ENCODE measurements at places on chromosomes 11 and 22.

- no peak for DNase-seq
These were observed 37.6 kb downstream of the NAT10 start for GRCh38 chr11:34143048-34143447.

- DNase-seq: no peak
These were observed 181.3 kb downstream of the IGLL1 start for GRCh38 chr22:23398701-23399366.

DNA sequence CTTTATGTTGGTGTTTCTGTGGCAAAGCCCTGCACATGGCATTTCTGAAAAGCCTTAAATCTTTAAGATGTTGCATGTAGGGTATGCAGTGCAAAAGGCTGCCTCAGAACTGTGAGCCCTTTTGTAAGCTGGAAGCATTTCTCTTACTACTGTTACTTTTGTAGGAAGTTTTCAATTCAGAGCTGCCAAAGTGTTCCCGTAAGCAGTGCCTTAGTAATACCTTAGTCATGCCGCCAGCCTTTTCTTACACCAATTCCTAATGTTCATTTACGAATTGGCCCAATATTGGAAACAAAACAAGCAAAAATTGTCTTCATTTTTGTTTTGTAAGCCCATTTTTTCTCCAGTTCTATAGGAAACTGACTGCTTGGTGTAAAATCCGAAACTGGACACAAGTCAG lies 67.4 kb upstream of the RASSF10 start:
- DNase-seq: no peak

DNA sequence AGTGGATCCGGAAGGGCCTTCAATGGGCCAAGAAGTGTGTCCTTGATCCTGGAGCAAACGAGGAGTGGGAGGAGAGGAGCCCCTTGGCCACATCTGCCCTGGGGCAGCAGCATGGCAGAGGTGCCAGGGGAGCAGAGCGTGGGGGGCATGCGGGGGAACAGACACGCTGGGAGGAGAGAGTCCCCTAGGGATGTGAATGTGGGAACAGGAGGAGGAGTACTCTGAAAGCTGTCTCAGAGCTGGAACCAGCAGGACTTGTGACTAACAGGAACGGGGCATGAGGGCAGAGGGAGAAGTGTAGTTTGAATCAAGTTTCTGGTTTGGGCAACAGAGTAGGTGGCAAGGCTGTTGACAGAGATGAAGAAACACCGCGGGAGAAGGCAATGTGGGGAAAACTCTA lies 54.5 kb upstream of the SLC35C1 start:
- DNase-seq: no peak

GRCh38 chr11:32698579-32698978 lies 95.9 kb downstream of the CCDC73 start:
- DNase-seq: no peak

DNA sequence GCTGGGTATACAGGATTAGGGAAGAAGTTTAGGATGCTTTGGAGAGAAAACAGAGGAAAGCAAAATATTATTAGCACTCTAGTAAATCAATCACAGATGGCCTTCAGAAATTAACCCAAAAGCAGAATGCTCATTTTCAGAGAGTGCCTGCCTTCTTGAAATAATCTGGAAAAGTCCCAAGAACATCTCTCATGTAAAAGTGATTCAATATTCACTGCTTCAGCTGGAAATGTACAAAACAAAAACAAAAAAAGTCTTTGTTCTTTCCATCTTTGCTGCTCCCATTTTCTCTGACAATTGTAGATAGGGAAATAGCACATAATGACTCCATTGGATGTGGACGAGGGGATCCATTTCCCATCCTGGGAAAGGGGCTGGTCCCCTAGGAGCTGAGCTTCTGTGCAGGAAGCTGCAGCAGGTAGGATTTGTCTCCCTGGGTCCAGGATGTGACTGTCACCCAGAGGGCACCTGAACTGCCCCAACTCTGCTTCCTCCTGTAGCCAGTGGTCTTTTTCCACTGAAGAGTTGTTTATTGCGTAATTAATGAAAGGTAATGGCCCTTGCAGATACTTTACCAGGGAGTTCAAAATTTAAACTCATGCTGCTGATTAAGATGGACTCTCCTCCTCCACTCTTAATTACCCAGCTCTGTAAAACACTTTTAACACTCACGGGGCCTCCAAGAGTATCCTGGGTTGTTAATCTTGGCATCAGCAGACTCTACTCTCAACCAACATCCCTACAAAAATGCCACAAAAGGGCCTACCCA lies 57.9 kb downstream of the SC5D start:
- no peak for DNase-seq

GRCh38 chr22:38347181-38347943 lies 30.1 kb upstream of the CSNK1E start:
- no peak for DNase-seq

DNA sequence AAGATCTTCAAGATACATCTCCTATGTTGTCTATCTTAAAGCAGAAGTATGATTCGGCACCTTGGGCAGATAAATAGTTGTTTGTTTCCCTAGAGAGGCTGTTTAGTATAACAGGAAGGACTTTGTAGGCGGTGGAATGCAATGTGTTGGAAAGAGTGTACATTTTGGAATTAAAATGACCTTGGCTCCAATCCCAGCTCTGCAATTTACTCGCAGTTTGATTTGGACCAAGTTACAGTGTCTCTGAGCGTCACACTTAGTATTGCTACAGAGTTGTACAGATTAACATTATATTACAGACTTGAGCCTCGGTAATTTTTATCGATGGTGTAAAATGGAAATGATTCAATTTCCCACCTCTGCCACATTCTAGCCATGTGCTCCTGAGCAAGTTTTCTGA lies 265.3 kb downstream of the OPCML start:
- no peak for DNase-seq

DNA sequence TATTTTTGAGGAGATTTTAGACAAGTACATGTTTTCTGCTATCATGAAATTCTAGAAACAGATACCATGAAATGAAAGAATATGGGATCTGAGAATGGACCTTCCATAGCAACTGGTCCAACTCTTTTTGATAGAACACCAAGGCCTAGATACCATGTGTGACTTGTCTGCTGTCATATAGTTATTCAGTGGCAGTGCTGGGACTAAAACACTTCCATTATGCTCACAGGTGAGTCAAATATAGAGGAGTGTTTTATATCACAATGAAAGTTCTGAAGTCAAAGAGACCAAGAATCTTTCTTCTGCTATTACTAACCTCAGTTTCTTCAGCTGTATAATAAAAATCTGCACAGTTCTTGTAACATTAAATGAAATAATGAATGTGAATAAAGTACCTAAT lies 276.9 kb downstream of the DCDC1 start:
- DNase-seq: no peak

- DNase-seq: no peak
These were observed 270.5 kb upstream of the SORL1-AS1 start for GRCh38 chr11:121723246-121723741.

GRCh38 chr11:92107331-92107730 lies 117.3 kb upstream of the FAT3 start:
- no peak for DNase-seq

All from NCI-H1436 (cell line).